DMS79 (cell line): ENCODE measurements at places on chromosomes 7 and 10.

DNA sequence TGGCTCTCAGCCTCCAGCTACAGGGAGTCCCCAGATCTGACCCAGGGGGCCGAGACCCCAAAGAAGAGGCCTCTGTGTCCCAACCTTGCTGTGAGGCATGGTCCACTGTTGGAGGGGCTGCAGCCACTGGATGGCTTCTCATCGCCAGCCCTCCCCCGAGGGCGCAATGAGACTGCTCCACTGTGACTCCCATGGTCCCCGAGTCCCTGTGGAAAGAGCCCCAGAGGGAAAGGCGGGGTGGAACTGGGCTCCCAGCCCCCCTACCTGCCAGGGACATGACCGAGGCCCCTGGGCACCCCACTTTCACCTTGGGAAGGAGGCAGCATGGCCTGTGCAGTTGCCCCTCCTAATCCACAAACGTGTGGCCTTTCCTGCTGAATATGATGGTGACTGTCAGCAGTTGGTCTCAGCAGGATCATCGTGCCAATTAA is 33.5 kb upstream of the RET start:
- no peak for DNase-seq

DNA sequence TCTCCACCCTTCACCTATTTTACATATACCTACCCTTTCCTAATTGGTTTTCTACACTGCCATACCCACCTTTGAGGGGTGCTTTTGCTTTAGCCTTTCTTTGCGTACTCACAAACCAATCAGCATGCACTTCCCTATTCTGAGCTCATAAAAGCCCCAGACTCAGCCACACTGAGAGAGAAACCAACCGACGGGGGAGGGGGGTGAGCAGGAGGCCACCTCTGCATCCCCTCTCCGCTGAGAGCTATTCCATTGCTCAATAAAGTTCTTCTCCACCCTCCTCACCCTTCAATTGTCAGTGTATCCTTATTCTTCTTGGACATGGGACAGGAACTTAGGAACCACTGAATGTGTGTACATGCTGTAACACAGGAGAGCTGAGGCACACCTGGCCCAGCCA is 9.0 kb upstream of the FKBP9 start:
- DNase-seq, result no peak

DNA sequence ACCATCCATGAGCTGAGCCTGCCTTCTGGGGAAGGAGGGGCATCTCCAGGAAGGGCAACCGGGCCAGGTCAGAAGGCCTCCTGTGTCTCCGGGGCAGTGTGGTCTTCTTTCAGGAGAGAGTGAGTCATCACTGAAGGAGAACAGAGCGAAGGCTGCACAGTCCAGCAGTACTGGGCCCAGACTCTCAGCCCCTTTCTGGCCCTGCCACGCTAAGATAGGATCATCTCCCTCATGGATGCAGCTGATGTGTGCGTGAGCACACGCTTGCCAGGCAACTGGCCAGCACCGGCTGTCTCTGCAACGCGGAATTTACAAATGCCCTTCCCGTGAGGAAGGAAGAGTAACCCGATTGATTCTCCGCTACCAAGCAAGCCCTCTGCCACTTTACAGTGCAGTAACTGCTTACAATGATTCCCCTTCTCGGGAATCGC is 328.2 kb downstream of the TNS3 start:
- no peak for DNase-seq

- peak; percentile 39 for DNase-seq
Observed at GRCh38 chr7:30800785-30801252, 29.6 kb downstream of the MINDY4 start.

GRCh38 chr10:103227416-103227815 is 18.3 kb upstream of the RPEL1 start:
- DNase-seq, result no peak

DNA sequence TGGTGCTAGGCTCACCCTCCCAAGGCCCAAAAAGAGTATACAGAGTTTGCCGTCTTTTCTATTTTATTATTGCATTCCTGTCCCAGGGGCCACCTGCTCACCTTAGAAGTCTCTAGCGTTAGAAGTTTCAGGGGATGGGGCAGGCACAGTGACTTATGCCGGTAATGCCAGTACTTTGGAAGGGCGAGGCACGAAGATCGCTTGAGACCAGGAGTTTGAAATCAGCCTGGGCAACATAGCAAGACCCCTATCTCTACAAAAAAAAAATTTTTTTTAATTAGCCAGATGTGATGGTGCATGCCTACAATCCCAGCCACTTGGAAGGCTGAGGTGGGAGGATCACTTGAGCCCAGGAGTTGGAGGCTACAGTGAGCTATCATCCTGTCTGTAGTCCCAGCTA is 30.3 kb upstream of the HSPB1 start:
- DNase-seq, result no peak

DNA sequence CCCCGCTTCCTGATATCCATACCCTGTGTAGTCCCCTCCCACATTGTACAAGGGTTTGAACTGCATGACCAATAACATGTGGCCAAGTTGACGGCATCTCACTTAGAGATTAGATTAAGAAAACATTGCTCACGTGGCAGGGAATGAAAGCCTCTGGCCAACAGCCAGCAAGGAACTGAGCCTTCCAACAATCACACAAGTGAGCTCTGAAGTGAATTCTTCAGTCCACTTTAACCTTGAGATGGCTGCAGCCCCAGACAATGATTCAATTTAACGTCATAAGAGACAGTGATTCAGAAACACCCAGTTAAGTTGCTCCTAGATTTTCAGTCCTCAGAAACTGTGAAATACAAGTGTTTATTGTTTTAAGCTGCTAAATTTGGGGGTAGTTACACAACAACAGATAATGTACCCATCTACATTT is 165.9 kb upstream of the PLXNA4 start:
- peak; percentile 72 for DNase-seq

DNA sequence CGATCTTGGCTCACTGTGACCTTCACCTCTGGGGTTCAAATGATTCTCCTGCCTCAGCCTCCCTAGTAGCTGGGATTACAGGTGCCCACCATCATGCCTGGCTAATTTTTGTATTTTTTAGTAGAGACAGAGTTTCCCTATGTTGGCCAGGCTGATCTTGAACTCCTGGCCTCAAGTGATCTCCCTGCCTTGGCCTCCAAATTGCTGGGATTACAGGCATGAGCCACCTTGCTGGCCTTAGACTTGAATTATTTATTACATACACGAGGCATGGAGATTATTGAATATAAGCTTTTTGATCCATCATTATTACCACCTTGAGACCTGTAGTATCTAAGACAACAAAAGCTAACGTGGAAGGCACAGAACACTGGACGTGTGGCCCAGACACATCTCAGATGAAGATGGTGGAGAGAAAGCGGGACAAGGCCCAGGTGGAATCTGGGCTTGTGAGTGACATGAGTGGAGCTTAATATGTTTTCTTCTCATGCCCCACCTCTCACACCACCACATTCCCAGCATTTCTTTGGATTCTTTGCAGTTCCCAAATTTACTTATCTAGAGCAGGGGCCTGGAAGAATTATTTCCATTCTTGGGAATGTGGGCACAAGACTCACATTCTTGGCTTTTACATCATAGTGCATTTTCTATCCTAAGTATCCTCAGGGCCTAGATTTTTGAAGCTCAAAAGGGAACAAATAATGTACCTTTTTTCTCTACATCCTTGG is 76.6 kb downstream of the SUGCT start:
- no peak for DNase-seq

DNA sequence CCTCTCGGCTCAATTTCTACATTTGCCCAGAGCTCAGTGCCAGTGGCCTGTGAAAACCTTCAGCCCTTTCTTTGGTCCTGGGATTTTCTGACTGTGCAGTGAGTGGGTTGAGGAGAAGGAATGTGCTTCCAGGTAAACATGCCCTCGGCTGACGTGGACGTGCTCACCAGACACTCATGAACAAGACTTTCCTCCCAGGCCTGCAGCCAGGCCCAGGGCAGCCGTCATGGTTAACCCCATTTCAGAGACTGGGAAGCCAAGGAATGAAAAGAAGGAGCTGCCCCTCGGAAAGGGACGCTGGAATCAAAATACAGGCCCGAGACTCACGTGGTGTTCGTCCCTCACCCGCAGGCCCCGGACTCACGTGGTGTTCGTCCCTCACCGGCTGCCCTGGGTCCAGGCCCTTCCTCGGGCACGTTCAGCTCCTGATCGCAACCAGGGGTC is 8.8 kb upstream of the CALML5 start:
- no peak for DNase-seq

GRCh38 chr7:40717242-40717641 is 582.4 kb downstream of the SUGCT start:
- DNase-seq, result peak; percentile 10

- DNase-seq, result no peak
Observed at GRCh38 chr10:100477970-100478369, 15.2 kb downstream of the WNT8B start.

GRCh38 chr10:91909117-91909677 is at the start of gene FGFBP3:
Gene FGFBP3, minus strand, starts transcription at chr10:91909486. Its CDS starts 517 bp downstream, at chr10:91908969.
- peak; percentile 19 for DNase-seq

DNA sequence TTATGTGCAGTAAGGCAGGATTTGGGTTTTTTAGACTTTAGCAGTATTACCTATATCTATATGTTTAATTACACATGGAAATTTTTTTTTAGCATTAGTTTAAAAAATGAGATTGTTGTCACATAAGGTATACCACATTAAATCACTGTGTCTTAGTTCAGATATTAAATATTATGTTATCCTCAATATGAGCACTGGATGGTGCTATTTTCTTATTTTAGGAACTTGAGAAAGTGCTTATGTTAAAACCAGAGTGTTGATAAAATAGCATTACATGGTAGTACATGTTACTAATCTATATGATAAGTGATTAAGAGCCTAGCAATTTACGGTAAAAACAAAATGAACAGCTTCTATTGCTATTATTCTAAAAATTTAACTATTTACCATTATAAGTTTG is 28.8 kb downstream of the MIOS start:
- no peak for DNase-seq

DNA sequence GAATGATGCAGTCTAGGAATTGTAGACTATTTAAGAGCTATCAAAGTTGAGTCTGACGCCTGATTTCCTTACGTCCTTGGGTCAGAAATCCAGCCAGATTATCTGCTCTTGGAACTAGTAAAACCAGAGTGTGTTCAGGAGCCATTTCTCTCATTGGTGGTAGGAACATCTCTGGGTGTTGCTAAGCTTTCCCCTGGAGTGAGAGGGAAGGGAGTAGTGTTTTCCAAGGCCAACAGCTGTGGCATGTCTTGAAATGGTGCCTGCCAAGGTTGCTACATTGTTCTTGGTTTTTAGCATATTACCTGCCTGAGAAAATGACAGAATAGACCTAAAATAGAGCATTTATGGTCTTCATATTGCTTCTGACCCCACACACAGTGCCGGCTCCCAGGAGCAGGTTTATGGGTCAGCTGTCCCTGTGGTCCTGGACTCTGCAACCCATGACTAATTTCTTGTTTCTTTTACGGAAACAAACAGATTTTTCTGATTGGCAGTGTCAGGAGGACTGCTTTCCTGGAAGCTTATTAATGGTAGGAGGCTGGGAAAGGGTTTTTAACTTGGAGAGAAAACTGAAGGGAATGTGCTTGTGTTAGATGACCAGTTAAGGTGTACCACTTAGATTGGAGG is 17.5 kb downstream of the GBF1 start:
- DNase-seq, result no peak

DNA sequence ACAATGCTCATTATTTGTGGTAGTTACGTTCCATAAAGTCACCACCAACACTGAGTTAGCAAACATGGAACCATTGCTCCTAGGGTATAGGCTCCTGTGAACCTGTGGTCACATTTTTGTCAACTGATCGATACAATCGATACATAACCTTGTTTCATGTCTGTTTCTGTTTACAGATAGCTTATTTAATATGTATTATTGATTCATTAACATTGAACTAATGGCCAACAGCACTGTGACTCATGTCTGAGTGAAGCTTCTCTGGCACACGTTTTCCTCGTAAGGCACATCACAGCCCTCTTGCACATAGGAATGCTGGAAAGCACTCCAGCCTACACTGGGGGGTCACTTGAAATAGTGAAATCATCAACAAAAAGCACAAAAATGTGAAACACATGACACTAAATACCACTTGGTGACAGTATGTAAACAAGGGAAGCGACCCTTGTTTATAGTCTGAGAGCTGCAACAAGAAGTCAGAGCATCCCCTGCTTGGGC is 27.0 kb downstream of the GHRHR start:
- DNase-seq, result no peak

DNA sequence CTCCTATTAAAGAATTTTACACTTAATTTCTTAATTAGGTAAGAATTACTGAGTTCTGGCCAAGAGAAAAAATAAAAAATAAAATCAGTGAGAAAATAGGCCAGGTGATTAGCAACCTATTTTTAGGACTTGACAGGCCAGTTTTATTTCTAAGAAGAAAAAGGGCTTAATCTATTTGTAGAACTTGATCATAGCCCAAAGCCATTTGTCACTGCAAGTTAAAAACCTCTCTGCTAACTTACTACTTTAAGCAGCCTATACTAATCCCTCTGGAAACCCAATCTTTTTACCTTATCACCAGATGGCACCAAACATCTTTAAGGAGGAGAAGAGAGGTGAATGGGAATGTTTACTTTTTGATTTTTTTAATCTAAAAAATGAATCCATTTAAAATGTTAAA is 222.1 kb upstream of the RHOBTB1 start:
- no peak for DNase-seq

DNA sequence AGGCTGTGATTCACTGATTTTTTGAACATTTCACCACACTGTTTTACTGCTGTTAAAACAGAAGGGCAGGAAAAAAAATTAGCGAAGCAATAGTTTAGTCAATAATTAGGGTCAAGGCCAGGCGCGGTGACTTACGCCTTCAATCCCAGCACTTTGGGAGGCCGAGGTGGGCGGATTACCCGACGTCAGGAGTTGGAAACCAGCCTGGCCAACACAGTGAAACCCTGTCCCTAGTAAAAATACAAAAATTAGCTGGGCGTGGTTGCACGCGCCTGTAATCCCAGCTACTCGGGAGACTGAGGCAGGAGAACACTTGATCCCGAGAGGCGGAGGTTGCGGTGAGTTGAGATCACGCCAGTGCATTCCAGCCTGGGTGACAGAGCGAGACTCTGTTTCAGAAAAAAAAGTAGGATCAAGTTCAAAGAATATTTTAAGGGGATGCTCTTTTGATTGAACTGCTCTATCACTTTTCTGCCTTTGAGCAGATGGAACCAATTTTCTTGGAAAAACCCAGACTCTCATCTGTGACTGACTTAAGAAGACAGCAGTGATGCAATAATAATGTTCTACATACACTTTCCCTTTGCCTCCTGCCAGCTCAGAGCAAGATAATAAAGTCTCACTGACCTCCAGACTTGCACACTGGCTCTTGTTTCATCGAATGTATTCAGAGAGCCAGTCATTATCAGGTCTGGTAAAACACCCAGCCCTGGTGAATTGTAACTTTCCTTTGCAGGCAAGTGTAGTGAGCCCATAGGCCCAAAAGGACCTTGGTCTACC is 1.6 kb upstream of the PPA1 start:
- no peak for DNase-seq

DNA sequence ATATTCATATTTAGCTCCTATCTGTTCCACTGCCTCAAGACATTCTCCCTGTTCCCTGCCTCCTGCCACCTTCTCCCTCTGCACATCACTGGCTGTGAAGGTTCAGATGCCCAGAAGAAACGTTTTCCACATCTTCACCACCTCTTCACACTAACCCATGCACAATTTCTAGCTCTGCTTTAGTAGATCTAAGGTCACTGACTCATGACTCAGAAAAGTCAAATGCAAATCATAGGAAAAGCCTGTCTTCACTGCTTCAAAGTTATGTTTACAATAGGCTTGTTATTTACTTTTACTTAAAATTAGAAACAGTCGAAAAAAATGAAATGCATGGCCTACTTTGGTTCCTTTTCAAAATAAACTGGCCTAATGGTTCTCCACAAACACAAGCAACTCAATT is 2.5 kb downstream of the SCRN1 start:
- DNase-seq, result no peak
